ENCODE measurements at places on chromosomes 3 and 15.
A peak's percentile ranks its signal among the peaks of the same experiment; 100 is the strongest.

DNA sequence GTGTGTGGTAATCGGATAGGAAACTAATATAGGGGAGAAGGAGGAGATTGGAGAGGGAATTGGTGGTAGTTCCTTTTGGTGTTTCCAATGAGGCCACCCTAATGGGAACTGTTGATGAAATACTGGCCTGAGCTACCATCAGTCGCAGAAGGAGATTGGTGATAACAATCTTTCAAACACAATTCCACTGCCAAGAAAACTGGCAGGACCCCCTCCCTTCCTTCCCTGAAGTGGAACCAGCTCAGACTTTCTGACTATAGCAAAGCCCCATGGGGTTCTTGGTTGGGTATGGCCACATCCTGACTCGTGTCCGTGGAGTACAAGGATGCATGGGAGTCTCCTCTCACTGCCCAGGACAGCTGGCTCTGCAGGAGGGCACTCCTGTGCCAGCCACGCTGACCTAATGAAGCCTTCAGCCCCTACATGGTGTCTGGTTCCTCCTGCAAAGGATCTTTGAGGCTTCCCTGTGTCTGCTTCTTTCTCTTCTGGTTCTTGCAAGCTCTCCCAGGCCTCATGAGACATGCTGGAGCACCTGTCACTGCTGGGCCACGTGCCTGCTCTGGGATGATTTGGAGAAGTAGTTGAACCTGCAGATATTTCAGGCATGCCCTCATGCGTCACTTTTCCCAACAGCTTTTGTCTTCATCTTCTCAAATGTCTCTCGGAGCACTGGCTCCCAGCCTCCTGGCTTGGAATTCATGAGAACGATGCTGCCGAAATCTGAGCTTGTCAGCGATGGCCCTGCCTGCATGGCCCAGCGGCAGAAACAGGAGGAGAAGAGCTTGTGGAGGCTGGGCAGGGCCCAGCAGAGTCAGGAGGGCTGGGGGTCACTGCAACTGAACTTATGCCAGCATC, 90.0 kb upstream of the ADPGK start:
- DNase-seq, result peak; percentile 3

- peak; percentile 72 for DNase-seq
Observed at GRCh38 chr15:83210619-83211018, 3.0 kb upstream of the HDGFL3 start.

- DNase-seq, result no peak
Observed at GRCh38 chr3:151553888-151554287, 93.0 kb upstream of the IGSF10 start.

DNA sequence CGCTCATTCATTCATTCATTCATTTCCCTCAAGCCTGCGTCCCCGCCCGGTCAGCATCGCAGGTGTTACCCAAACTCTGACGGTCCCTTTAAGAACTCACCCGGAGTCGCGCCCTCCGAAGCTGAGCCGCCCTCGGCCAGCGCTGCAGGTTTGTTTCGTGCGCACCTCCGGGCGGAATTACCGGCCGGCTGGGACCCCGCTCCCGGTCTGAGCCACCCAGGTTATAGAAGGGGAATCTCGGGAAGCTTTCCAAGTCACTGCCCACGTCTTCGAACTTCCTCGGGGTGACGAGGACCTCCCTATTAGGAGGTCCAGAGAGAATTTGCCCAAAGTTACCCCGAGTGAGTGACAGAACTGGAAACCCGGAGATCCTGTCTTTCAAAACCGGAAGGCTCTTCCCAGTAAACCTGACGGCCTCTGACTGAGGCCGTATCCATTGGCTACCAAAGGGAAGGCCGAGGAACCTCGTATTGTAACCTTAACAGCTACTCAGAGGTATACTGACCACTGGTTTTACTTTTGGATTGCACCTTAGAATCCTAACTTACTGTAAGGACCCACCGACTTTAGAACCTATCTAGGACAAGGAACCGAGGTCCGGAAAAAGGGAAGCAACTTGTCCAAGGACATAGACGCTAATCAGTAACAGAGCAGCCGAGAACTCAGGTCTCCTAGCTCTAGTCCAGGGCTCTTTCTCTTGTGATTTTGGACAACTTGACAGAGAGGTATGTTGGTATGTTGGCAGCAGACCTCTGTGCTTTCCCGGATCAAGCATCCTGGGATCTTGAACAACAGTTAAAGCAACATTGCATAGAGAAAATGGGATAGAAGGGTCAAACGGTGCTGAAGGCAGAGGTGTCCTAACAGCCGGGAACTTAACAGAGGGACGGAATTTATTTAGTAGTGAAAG, 788 bp upstream of the DLG1 start:
- DNase-seq, result no peak

GRCh38 chr15:98901434-98902072, 106.0 kb downstream of the PGPEP1L start:
- no peak for DNase-seq

GRCh38 chr3:186496016-186496415, 48.2 kb downstream of the CRYGS start:
- no peak for DNase-seq

DNA sequence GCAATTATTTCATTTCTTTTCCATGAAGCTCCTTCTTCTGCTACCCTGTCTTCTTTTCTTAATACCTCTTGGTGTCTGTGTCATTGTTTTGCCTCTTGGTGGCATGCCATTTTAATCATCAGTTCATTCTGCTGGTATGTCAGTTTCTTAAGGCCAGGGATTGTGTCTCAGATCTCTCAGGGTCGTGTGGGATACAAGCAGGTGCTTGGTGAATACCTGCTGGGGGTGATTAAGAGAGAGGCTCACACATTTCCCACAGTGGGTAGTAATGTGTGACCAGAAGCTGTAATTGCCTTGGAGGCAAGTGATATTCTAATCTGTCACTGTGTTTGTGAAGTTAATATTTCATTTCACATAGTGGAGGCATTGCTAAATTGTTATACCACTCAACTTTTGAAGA, 361.4 kb upstream of the TRIM42 start:
- no peak for DNase-seq

- DNase-seq, result no peak
Observed at GRCh38 chr3:54573858-54574257, 354.0 kb downstream of the LRTM1 start.

DNA sequence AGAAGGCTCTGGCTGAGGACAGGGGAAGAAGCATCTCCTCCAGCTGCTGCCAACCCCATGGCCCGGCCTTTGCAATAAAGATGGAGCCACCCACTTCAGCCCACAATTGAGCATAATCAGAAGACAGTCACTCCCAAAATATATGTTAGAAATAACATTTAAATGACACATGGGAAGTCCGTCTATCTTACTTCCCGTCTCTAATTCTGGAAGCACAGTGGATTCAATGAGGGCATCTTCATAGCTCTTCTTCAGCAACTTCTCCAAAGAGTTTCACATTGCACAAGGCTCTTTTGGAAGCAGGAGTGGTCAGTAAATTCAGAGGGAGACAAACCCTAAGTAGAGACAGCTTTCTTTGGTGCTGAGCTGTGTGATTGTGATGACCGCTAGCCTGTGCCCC, 67.0 kb upstream of the SEC61A1 start:
- no peak for DNase-seq

- no peak for DNase-seq
Observed at GRCh38 chr15:25793354-25794050, 69.6 kb downstream of the ATP10A start.

GRCh38 chr3:159911664-159912037, 77.0 kb upstream of the IL12A start:
- no peak for DNase-seq

- DNase-seq, result peak; percentile 67
Observed at GRCh38 chr15:69357773-69358771, 56.1 kb upstream of the KIF23 start.

- no peak for DNase-seq
Observed at GRCh38 chr3:177110895-177111294, 86.4 kb downstream of the TBL1XR1 start.

GRCh38 chr3:181326637-181327223, 337.2 kb upstream of the DNAJC19 start:
- DNase-seq, result peak; percentile 30

- DNase-seq, result no peak
Observed at GRCh38 chr15:40856746-40857145, 12.9 kb downstream of the SPINT1 start.

- no peak for DNase-seq
Observed at GRCh38 chr3:2375376-2375775, 276.7 kb downstream of the CNTN4 start.
